NAMALWA (cell line): ENCODE measurements at places on chromosomes 1 and 21.
A peak's percentile ranks its signal among the peaks of the same experiment; 100 is the strongest.

DNA sequence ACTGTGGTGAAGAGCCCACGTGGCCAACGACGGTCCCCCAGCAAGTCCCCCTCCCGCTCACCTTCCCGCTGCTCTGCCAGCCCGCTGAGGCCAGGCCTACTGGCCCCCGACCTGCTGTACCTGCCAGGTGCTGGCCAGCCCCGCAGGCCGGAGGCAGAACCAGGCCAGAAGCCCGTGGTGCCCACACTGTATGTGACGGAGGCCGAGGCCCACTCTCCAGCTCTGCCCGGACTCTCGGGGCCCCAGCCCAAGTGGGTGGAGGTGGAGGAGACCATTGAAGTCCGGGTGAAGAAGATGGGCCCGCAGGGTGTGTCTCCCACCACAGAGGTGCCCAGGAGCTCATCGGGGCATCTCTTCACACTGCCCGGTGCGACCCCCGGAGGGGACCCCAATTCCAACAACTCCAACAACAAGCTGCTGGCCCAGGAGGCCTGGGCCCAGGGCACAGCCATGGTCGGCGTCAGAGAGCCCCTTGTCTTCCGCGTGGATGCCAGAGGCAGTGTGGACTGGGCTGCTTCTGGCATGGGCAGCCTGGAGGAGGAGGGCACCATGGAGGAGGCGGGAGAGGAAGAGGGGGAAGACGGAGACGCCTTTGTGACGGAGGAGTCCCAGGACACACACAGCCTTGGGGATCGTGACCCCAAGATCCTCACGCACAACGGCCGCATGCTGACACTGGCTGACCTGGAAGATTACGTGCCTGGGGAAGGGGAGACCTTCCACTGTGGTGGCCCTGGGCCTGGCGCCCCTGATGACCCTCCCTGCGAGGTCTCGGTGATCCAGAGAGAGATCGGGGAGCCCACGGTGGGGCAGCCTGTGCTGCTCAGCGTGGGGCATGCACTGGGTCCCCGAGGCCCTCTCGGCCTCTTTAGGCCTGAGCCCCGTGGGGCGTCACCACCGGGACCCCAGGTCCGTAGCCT lies 46.8 kb downstream of the TRIM11 start:
- no peak for DNase-seq

- no peak for DNase-seq
Measured at GRCh38 chr1:111920221-111921024, 69.0 kb downstream of the KCND3 start.

DNA sequence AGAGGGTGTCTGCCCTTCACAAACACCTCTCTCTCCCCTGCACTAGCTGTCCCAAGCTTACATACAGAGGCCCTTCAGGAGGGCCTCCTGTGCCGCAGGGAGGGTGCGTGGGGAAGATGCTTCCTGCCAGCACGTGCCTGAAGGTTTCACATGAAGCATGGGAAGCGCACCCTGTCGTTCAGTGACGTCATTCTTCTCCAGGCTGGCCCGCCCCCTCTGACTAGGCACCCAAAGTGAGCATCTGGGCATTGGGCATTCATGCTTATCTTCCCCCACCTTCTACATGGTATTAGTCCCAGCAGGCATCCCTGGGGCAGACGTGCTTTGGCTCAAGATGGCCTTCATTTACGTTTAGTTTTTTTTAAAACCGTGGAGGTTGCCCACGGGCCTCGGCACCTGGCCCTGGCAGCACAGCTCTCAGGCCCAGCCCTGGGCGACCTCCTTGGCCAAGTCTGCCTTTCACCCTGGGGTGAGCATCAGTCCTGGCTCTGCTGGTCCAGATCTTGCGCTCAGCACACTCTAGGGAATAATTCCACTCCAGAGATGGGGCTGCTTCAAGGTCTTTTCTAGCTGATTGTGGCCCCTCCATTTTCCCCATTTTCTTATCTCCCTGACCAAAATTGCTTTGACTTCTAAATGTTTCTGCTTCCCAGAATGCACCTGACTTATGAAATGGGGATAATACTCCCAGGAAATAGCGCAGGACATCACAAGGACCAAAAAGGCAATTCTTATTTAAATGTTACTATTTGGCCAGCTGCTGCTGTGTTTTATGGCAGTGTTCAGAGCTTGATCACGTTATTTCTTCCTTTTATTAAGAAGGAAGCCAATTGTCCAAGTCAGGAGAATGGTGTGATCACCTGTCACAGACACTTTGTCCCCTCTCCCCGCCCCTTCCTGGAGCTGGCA lies 6.1 kb downstream of the NPPA start:
- DNase-seq = peak; percentile 77

- DNase-seq = no peak
Measured at GRCh38 chr1:82420584-82420983, 619.9 kb downstream of the ADGRL2 start.

- no peak for DNase-seq
Measured at GRCh38 chr1:100362821-100363466, 10.6 kb downstream of the CDC14A start.

- no peak for DNase-seq
Measured at GRCh38 chr1:78855258-78855657, 151.3 kb downstream of the ADGRL4 start.

GRCh38 chr1:217554849-217555248 lies 76.0 kb downstream of the GPATCH2 start:
- DNase-seq = no peak

GRCh38 chr21:45973475-45974072 lies 8.0 kb upstream of the COL6A1 start:
- DNase-seq = peak; percentile 19

GRCh38 chr1:16248603-16249516 lies 11.9 kb upstream of the CPLANE2 start:
- peak; percentile 84 for DNase-seq

DNA sequence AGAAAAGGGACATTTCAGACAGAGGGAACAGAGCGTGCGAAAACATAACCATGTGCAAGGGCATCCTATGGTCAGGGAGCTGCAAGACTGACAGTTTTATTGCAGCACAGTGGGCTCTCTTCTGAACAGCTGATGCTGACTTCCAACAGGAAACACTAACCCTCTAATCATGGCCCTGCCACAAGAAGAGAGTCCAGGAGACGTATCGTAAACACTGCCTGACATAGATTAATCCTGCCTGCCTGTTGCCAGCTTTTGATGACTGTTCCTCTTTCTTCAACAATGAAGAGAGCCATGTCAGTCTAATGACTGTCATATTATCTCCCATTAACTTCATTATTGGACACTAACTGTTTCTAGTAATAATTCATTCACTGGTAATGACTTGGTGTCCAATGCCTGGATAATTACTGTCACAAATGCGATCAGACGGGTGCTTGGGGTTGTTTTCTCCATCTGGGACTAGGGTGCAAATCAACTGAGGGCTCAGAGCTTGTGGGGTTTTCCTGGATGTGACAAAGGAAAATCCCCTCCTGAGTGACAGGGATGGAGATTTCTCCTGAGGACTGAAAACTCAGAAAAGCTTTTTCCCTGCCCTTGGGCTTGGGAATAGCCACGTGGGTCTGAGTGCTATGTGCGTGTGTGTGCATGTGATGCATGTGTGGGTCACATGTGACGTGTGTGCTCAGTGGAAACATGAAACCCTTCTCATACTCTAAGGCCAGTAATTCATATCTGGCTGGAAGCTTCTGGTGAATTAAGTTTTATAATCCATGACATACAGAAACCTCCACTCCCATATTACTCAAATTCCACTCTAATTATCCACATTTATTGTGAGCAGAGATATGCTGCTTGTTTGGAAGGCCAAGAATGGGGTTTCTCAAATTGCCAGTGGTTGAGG lies 144.0 kb upstream of the PLXNA2 start:
- no peak for DNase-seq

DNA sequence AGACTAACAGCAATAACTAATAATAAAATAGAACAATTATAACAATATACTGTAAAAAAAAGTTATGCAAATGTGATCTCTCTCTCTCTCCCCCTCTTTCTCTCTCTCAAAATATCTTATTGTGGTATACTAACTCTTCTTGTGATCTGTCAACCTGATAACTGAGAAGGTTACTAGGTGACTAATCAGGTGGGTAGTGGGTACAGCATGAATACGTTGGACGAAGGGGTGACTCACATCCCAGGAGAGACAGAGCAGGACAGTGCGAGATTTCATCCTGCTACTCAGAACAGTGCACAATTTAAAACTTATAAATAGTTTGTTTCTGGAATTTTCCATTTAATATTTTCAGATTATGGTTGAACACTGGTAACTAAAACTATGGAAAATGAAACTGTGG lies 257.5 kb downstream of the LRRC40 start:
- no peak for DNase-seq

DNA sequence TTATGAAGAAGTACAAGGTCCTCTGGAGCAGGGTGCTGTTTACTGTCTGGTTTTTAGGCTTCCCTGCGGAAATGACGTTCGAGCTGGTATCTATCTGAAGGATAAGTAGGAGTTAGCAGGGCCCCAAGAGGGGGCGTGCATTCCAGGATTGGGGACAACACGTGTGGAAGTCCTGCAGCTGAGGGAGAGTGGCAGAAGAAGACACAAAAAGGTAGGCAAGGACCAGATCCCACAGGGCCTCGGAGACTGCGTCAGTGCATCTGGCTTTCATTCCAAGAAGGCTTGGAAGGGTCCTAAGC lies 5.9 kb downstream of the RIMS3 start:
- DNase-seq = no peak

DNA sequence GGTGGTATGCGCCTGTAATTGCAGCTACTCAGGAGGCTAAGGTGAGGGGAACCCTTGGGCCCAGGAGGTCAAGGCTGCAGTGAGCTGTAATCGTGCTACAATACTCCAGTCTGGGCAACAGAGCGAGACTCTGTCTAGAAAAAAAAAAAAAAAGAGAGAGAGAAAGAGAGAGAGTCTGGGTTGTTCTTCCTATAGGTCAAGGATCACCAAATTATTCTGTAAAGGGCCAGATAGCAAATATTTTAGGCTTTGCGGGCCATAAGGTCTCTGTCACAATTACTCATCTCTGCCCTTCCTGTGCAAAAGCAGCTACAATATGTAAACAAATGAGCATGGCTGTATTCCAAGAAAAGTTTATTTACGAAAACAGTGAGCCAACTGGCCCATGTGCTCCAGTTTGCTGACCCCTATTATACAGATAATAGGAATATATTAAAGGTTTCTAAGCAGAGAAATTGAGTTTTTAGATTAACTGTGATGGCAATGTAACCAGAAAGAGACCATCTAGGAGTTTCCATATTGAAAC lies 2.1 kb downstream of the SASS6 start:
- peak; percentile 7 for DNase-seq

DNA sequence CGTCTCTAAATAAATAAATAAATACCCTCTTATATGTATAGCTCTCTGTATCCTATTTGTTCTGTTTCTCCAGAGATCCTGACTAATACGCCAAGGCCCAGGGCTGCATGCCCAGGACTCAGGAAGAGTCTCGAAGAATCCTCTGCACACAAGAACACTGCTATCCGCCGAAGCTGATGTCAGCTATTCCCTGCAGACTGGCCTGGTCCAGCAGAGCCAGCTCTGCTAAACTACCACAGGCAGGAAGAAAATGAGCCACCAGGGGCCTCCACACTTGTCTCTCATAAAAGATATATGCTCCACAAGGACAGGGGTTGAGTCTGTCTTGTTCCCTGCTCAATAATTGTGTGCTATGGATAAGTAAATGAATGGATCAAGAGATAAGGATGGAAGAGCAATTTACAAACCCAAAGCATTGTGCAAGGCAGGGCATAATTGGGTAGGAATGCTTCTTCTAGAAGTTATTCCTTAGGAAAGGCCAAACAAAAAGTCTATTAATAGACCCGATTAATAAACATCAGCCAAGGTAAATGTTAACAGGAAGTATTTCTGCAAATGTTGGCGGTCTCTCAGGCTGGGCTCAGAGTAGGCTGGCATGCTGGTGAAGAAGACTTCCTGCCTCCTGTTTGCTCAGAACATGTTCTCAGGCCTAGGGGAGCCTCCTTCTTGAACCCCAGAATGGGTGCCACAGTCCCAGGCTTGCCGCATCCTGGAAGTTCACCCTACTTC lies 26.3 kb upstream of the MAN1C1 start:
- no peak for DNase-seq

- peak; percentile 14 for DNase-seq
Measured at GRCh38 chr1:198497326-198498102, 43.0 kb downstream of the ATP6V1G3 start.

GRCh38 chr21:35111321-35111930 lies 62.3 kb upstream of the RUNX1 start:
- no peak for DNase-seq

- no peak for DNase-seq
Measured at GRCh38 chr1:72064196-72065075, 217.9 kb downstream of the NEGR1 start.

DNA sequence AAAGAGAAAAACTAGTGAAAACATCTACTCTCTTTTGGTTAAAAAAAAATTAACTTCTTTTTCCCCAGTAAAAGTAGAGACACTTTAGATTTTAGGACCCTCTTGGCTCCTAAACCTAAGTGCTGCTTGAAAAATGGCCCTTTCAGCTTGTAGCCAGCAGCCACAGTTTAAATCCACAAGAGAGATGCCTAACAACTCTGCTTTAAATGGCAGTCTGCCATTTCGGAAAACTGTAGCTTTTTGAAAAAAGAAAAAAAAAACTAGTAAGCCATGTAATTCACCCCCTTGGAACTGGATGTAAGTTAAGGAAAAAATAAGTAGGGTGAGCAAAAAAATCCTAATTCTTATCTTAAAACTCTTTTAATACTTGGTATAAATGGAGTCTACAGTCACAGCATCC lies 56.0 kb downstream of the LHX9 start:
- no peak for DNase-seq

- DNase-seq = no peak
Measured at GRCh38 chr1:93042187-93043056, 36.7 kb upstream of the MTF2 start.

- DNase-seq = no peak
Measured at GRCh38 chr21:37231249-37231645, 35.9 kb downstream of the VPS26C start.

- peak; percentile 25 for DNase-seq
Measured at GRCh38 chr1:31007462-31007991, 58.0 kb downstream of the PUM1 start.

DNA sequence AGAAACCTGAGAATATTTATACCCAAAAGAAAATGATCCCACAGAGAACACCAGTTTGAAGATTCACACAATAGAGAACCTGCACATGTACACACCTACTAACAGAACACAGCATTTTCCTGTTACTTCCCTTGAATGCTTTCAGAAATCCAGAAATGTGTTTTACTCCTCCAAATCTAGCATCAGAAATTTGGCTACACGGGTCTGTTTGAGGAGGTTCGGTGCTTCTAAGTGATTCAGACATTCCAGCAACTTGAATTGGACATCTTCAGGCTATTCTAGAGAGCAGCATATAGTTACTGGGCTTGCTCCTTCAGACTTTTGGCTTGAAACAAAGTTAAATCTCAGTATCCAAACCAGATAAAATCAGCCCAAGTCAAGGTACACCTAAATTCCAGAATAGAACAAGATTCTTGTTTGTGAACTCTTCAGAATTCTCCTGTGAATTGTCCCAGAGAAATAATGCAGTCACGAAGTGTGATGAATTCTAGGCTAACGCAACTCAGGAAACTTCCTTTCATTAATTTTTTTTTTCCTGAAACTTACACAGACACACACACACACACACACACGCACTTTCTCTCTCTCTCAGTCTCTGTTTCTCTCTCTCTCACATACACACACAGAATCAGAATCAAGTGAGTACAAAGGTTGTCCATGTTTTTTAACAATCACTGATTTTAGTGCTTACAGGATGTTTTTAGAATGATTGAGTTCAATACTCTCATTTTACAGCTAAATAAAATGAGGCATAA lies 278.4 kb upstream of the SNX7 start:
- no peak for DNase-seq

GRCh38 chr1:183655562-183656075 lies 2.5 kb upstream of the APOBEC4 start:
- DNase-seq = peak; percentile 93
